CD4-positive, alpha-beta T cell treated with Interleukin-6 at 100 ng/mL for 8 hours (primary cell): ENCODE measurements at places on chromosomes 2 and 18.

- no peak for DNase-seq
These were observed 10.8 kb downstream of the AGFG1 start for GRCh38 chr2:227482638-227483340.

DNA sequence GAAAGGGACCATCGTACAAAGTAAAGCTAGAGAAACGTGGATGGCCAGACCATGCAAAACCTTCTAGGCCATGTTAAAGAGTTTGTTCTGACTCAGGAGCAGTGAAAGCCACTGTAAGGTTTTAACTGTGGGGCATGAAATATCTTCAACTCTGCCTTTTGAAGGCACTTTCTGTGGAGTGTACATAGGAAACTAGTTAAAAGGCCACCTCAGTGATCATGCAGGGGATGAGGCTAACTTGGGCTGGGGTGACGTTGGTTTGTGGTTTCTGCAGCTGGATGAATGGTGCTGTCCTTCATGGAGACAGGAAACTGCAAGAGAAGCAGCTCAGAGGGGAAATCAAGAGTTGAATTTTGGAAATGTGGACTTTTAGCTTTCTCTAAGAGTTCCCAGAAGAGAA lies 190.7 kb downstream of the CDCA7 start:
- DNase-seq = no peak

DNA sequence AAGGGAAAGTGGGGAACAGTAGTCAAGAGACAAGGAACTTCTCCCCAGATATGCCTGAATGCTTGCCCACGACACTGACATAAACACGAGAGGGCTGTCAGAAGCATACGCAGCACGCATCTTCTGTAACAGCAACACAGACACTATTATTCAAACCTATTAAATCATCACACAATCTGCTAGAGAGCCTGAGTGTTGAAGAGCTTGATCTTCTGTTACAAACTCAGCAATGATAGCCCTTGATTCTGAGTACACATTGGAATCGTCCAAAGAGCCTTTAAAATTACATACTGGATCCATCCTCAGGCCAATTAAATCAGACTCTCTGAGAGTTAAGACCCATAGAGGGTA lies 111.6 kb downstream of the ZNF521 start:
- DNase-seq = no peak

DNA sequence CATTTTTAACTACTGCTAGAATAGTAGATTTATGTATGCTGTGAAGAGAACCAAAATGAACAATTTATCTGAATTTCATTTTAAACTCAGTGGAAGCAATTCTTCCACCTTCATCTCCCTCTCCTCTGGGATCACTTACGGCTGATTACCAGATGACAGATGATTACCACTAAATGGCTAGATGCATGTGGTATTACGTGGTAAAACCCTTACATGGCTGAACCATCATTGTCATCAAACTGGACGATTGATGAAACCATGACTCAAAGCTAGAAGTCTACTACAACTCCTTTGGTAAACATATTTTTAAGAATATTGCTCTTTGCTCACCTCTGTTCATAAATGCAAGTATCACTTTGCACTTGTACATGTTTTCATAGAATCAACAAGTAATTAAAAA lies 48.5 kb upstream of the DOCK10 start:
- no peak for DNase-seq

- DNase-seq = no peak
These were observed 15.4 kb downstream of the TGOLN2 start for GRCh38 chr2:85312404-85312803.

DNA sequence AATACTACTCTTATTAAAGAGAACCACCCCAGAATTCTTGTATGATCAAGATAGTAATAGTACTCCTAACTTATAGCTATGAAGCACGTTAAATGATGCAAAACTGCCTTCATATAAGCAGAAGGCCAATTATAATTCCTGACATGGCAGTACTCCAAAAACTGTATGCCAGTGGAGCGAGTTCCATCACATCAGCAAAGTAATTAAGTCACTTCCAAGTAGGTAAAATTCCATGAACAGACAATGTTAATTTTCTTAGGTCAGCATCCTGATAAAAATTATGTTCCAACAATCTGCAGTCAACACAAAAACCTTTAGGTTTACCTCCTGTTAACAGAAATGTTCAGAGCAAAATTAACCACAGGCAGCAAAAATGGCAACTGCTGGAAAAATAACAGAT lies 136.7 kb downstream of the CDH2 start:
- no peak for DNase-seq

DNA sequence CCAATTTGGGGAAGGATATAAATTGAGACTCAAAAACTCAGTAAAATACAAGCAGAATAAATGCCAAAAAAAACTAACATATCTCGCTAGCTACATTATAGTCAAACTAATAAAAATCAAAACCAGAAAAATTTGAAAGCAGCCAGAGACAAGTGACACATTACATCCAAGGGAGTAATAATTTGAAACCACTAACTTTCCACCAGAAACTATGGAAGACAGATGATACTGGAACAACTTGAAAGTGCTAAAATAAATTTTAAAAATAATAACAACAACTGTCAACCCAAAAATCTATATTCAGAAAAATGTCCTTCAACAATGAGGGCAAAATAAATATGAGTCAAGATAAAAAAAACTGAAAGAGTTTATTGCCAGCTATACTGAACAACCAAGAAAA lies 110.7 kb downstream of the EVA1A start:
- no peak for DNase-seq

DNA sequence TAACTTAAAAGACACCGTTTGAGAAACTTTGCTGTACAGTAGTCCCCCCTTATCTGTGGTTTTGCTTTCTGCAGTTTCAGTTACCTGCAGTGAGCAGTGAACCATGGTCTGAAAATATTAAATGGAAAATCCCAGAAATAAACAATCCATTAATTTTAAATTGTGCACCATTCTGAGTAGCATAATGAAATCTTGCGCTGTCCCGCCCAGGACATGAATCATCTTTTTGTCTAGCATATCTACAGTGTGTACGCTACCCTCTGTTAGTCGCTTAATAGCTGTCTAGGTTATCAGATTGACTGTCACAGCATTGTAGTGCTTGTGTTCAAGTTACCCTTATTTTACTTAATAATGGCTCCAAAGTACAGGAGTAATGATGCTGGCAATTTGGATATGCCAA lies 6.1 kb downstream of the ARPC2 start:
- DNase-seq = peak; percentile 20

GRCh38 chr18:1526991-1527390 lies 622.3 kb downstream of the ADCYAP1 start:
- DNase-seq = no peak

DNA sequence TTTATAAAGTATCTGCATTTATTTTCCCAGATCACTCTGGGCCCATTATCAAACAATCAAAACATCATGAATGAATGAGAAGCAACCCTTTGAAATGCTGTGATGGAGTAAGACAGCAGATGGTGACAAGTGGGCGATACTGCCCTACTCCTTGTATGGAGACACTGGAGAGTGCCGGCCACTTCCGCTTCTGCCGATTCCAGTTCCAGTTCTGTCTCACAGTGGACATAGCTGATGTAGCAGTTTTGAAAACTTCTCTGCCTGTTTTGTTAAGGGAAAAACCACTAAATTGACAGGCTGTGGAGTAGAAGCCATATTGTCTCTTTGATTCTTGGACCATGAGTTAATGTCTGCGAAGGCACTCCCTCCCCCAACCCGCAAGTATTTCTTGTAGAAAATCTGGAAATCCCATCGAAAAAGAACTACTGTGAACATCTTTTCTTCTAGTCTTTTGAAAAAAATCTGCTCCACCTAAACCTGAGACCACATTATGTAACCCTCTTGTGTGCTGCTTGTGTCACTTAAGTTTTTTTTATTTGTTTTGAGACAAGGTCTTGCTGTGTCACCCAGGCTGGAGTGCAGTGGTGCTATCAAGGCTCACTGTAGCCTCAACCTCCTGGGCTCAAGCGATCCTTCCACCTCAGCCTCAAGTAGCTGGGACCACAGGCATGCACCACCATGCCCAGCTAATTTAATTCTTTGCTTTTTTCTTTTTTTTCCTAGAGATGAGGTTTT lies 133.5 kb downstream of the TANC1 start:
- DNase-seq = no peak

- DNase-seq = no peak
These were observed 20.0 kb upstream of the ITGAV start for GRCh38 chr2:186569897-186570296.

- no peak for DNase-seq
These were observed 413.5 kb downstream of the TXNL1 start for GRCh38 chr18:56224669-56225561.

- DNase-seq = no peak
These were observed 90.4 kb upstream of the NOSTRIN start for GRCh38 chr2:168712053-168712452.

DNA sequence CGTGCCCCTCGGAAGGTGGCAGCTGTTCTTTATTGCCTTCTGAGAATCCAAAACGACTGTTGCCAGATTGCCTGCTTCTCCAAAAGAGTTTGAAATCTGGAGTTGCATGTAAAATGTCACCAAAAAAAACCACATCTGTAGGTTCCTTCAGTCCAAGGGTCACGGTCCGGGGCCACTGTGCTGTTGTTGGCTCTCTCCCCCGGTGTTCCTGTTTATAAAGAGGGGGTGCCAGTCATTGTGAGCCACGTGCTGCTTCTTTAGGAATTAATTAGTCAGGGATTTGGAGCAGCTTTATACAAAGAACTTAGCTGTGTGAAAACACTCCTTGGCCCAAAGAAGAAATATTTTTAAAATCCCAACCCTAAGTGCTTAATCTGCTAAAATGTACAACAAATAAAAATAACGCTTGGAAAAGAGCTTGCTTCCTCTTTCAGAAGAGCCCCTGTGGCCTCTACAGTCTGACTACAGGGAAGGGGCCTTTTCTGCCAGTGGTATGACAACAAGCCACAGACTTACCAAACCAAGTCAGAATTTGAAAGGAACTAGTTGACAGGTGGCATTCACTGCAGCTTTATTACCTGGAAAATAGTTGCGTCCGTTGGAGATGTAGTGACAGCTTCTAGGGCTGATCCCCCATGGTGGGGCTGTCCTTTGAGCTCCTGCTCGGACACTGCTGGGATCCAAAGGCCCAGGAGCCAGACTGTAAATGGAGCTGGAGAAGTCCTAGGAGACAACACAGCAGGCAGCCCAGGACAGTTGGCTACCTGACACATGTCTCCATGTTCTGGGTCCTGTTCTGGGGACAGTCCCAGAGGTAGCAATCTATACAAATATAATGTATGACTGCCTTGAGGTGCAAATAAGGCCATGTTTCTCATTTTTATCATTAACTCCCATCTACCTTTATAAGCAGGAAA lies 84.5 kb upstream of the SLC1A4 start:
- no peak for DNase-seq

- DNase-seq = no peak
These were observed 184.3 kb downstream of the RPRM start for GRCh38 chr2:153294199-153294786.

GRCh38 chr18:50622865-50623393 lies 63.0 kb downstream of the MAPK4 start:
- no peak for DNase-seq
